ENCODE measurements at places on chromosomes 3 and 15.

DNA sequence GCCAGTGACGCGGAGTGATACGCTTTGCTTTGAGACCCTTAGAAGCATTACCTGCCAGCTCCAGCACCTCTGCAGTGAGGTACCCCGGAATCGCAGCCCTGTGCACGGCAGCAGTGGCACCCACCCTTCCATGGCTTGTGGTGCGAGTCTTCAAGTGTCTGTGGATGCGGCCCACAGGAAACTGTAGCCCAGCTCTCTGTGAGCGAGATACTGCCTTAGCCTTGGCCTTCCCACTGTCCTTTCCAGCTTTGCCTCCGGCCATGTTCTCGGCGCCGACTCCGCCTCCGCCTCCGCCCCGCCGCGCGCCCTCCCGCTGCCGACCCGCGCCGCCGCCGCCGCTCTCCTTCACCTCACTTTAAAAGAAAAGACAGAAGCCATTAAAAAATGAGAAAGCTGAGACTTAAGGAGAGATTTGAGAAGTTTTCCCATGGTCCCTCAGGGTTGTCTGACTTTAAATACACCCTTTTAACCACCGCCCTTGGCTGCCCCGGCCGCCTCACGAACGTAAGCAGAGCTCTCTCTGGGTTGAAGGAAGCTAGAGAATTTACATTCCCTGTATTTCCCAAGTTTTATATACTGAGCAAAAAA lies 78.5 kb upstream of the FAM174B start:
- peak; percentile 5 for DNase-seq

DNA sequence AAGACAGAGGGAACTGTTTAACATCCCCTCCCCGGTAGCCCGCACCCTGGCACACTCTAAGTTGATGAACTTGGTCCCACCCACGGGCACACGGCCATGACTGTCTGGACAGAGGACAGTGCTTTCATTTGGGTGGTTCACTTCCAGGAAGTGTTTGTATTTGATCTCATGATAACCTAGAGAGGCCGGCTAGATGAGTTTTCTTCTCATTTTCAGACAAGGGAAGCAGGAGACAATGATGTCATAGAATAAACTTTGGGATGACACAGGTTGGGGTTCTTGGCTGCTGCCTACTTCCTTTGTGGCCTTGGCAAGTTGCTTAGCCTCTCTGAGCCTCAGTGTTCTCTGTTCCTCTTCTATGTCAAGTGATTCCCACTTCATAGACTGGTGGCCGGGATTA lies 16.1 kb upstream of the LYSMD4 start:
- DNase-seq = no peak

- DNase-seq = no peak
Observed at GRCh38 chr3:142237891-142238290, 12.5 kb upstream of the GK5 start.

DNA sequence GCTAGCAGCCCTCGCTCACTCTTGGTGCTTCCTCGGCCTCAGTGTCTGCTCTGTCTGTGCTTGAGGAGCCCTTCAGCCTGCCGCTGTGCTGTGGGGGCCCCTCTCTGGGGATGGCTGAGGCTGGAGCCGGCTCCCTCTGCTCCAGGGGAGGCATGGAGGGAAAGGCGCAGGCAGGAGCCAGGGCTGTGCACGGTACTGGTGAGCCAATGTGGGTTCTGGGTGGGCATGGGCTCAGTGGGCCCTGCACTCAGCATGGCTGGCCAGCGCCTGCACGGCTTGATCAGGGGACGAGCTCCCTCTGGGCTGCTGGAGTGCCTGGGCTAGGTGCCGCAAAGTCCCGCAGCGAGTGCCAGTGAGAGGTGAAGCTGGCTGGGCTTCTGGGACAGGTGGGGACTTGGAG lies 260.0 kb downstream of the SI start:
- no peak for DNase-seq

DNA sequence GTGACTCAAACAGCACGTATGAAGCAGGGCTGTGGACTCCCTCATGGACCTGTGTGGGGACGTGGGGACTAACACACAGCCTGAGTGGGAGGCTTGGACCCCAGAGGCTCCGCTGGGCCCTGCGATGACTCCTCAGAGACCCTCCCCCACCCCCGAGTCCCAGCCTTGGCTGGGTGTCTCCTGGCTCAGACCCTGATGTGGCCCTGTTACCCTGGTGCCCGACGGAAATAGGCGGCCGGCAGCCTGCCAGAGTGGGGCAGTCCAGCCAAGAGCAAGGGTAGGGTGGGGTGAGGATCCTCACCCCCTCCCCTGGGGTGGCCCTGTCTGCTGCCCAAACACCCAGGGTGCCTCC lies 15.3 kb downstream of the TNK2 start:
- no peak for DNase-seq

DNA sequence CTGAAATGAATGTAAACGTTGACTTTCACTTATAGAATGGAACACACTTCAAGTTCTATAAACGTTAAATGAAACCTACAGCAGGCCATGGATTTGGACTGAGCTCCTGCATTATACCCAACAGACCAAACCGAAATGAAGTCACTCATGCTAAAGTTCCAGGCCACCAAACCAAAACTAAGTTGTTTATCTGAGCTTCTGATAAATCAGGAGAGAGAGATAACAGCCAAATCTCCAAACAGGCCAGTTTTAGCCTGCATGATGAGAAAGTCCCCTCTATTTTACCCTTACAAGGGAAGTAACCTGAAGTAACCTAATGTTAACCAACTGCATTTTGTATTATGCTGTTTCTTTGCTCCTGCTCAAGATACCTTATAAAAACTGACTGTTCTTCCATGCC lies 44.5 kb downstream of the DCUN1D1 start:
- DNase-seq = no peak

GRCh38 chr3:122255757-122256439 lies 69.2 kb upstream of the CSTA start:
- no peak for DNase-seq

DNA sequence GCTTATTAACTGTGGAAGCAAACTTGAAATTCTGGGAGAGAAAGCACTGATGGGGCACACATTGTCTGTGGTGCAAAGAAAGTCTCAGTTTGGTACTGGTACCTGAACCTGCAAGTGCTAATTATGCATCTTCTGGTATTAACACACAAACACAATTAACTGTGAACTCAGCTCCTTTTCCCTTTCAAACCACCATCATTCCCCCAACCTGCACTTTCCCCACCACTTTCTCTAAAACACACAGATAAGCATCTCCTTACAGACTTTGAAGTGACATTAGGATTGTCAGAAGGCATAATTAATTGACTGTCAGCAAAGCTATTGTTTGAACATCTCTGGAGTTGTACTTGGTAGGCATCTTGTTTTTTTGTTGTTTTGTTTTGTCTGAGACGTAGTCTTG lies 452.2 kb upstream of the TPRG1 start:
- no peak for DNase-seq

Measured in stimulated activated CD4-positive, alpha-beta T cell treated with anti-CD3 and anti-CD28 coated beads, TNF-alpha, amount 100 ng/mL, for 4 hours (primary cell).